ENCODE measurements at places on chromosomes 2 and 18.
A peak's percentile ranks its signal among the peaks of the same experiment; 100 is the strongest.

- DNase-seq: no peak
Observed at GRCh38 chr18:61448316-61448715, 115.1 kb downstream of the CDH20 start.

GRCh38 chr2:229636571-229636970 lies 77.8 kb downstream of the DNER start:
- DNase-seq: no peak

DNA sequence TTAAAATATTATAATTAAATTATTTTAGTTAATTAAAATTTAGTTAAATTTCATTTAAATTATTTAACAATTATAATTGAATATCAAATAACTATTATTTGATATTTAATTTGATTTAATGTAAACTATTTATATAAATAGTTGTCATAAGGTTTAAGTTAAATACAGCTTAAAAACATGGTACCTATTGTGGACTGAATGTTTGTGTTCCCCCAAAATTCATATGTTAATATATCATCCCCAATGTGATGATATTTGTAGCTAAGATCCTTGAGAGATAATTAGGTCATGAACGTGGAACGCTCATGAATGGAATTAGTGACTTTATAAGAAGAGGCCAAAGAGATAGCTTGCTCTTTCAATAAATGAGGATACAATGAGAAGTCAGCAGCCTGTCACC lies 505.7 kb upstream of the LRATD1 start:
- no peak for DNase-seq

GRCh38 chr2:88885679-88886416 lies 194.4 kb downstream of the RPIA start:
- peak; percentile 42 for DNase-seq

GRCh38 chr2:9027884-9028283 lies 24.4 kb upstream of the MBOAT2 start:
- DNase-seq: no peak

Data from hematopoietic multipotent progenitor cell treated with erythropoietin and hydrocortisone succinate and interleukin-3 and kit ligand, for 4 days (in vitro differentiated cells).